ENCODE measurements at places on chromosomes 6 and 20. TPM values are rescaled to one million over a fixed set of nuclear protein-coding genes. Genes with fewer than 3 reads are reported as not detected.

Gene PNPLA1
- not detected for total RNA-seq

Gene OR14J1
- not detected for total RNA-seq

Gene SYTL3
- 36.1 TPM for total RNA-seq

Gene SLC44A4
- 0.13 TPM for total RNA-seq

Gene DNAH8
- 0.05 TPM for total RNA-seq

Gene TDRD6
- not detected for total RNA-seq

Gene PLCB4
- not detected for total RNA-seq

Gene SEMG1
- not detected for total RNA-seq

Gene SLC22A16
- not detected for total RNA-seq

Gene KCNK5
- total RNA-seq: 0.87 TPM

Gene NMBR
- not detected for total RNA-seq

Gene TMEM63B
- 27.1 TPM for total RNA-seq

Gene EYA4
- not detected for total RNA-seq

Gene RIMS1
- not detected for total RNA-seq

Gene LAMA2
- 3.4 TPM for total RNA-seq

Gene PAX1
- not detected for total RNA-seq

Gene PHF3
- 87.6 TPM for total RNA-seq

Gene OR2J3
- not detected for total RNA-seq

Gene SLC52A3
- not detected for total RNA-seq

Gene RHAG
- not detected for total RNA-seq

Gene C6orf141
- total RNA-seq: not detected

Gene PGC
- total RNA-seq: not detected

Gene COL12A1
- total RNA-seq: 0.08 TPM

Gene MCM3
- total RNA-seq: 24.3 TPM

Gene ZNF292
- total RNA-seq: 88.3 TPM

Gene TRAPPC3L
- not detected for total RNA-seq

Gene TAF8
- 28.7 TPM for total RNA-seq

Gene OVOL2
- not detected for total RNA-seq

Gene OPN5
- not detected for total RNA-seq

Gene ANKRD66
- not detected for total RNA-seq

Gene MAP3K7
- total RNA-seq: 16.0 TPM

Gene ORC3
- total RNA-seq: 14.4 TPM

Gene MEP1A
- not detected for total RNA-seq

Gene LZTS3
- 19.1 TPM for total RNA-seq

Gene FUT9
- not detected for total RNA-seq

Gene UBE3D
- 5.0 TPM for total RNA-seq

Gene ZNF165
- total RNA-seq: 4.7 TPM

Gene FKBP1C
- total RNA-seq: not detected

Gene RIPOR3
- not detected for total RNA-seq

Gene DSP
- 0.05 TPM for total RNA-seq

Gene HIVEP2
- total RNA-seq: 78.6 TPM

Gene TMEM151B
- total RNA-seq: not detected

Gene PARD6B
- 6.8 TPM for total RNA-seq

Gene CCN2
- total RNA-seq: not detected

Gene CST9
- total RNA-seq: not detected

Gene PRPH2
- total RNA-seq: not detected

Gene PRND
- not detected for total RNA-seq

Gene ARID1B
- 158 TPM for total RNA-seq

Gene HLA-DOB
- total RNA-seq: 6.6 TPM

Gene HCRTR2
- total RNA-seq: not detected

Gene OR5V1
- total RNA-seq: not detected

Gene HLA-DRB5
- total RNA-seq: 2.8 TPM

Gene PDYN
- total RNA-seq: not detected

Gene LY6G6D
- total RNA-seq: not detected
